ENCODE measurements at places on chromosomes 11 and 22. TPM values are rescaled to one million over a fixed set of nuclear protein-coding genes. Genes with fewer than 3 reads are reported as not detected.

DNA sequence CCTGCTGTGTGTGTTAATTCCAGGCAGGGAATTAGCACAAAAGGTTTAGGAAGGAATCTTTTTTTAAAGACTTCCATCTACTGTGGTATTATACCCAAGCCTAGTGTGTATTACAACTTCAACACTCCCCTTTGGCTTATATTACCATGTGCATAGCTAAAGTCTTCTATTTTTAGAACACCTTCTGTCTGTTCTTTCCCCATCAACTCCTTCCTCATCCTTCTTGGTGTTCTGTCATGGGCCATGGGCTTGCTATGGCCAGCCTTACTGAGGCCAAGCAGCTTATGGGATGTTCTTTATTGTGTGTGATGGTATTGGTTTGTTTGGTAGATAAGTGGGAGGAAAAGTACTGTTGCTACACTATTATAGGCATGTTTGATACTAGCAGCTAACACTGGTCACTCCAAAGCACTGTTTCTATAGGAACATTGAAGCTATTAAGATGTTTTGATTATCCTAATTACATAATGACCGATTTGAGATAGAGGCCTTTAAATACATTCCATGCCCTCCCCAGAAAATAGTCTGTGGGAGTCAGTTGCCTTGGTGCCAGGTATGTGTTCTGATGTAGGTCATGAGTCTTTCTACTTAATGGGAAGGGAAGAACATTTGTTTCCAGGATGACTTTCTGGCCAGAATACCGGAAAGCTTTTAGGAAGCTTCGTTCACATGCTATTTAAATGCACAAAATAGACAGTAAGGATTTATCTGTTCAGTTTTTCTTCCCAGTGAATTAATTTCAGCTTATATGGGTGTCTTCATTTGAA, 16.5 kb downstream of the MCAM start:
- peak; percentile 58 for DNase-seq

DNA sequence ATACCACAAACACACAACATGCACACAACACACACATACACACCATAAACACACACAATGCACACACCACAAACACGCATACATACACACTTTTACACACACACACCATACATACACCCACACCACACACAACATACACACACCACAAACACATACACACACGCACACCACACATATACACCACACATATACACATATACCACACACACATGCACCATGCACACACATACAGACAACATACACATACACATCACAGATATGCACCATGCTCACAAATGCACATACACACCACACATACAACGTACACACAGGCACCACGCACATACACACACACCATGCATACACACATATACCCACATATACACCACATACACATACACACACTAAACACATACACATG, 11.7 kb upstream of the B4GALNT4 start:
- no peak for DNase-seq

DNA sequence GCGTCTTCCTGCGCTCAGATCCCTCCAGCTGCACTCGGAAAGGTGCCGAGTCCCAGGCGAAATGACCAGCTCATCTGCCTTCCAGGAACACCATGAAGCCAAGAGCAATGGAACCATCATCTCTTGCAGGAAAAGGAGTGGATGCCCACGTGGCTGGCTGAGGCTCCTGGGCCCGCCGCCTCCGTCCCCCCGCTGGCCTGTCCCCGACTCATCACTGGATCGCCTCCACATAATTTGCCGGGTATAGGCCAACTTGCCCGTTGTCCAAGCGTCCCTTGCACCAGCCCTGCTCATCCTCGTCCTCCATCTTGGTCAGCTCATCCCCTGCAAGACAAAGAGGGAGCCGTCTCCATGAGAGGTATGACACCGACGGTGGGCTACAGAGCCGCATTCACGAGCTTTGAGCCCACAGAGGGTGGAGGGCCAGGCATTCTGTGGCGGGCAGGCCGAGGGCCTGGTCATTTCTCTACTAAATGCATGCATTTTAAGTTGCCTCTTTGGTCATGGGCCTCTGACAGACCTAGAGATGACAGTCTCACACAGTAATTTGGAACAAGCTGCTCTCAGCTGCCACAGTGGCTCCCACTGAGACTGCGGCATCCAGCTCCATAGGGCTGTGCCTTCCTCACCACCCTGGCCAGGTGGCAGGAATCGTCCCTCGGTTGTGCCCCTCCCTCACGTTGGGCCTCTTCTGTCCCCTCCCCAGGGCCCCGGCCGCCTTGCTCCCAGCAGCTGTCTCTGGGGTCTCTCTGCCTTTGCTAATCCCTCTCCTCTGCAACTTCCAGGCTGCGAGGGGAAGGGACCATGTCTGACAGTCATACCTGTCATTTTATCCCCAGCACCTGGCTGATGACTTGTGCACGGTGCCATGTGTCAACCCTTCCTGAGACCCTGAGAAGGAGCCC, 14.3 kb upstream of the ARFGAP3 start:
- peak; percentile 63 for DNase-seq

DNA sequence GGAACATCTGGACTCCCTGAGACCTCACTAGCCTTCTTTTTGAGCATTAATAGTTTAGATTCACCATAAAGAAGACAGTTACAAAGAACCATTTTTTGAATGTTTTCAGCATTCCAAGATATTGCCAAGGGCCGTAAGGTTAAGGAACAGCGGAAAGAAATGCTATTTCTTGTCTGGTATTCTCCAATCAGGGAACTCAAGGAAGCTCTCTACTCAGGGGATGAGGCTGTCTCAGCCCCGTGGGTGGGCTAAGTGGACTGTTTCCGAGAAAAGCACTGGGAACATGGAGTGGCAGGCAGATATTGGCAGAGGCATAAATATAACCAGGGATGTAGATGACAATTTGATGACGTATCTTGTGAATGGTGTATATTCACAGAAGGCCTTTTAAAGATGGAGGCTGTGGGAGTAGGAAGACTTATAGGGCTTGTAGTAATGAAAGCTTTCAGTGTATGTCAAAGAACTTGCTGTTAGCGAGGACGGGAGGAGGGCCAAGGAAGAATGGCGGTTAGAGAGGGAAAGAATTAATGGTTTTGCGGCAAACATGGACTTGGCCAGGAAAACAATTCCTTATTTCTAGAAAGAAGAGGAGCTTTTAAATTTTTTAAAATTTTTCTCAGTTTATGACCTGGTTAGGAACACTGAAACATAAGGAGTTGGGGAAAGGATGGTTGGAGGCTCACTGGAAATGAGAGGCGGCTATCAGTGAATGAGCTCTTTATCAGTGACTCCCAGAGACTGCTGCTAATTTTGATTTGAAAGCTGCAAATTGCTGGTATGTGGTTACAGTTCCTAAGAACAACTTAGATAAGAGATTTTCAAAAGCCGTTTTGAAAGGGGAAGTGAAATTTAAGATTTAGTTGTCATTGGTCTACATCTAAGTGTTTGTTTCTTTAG, 64.6 kb downstream of the ST3GAL4 start:
- DNase-seq = no peak

GRCh38 chr11:28743061-28743550, 634.9 kb downstream of the METTL15 start:
- no peak for DNase-seq

DNA sequence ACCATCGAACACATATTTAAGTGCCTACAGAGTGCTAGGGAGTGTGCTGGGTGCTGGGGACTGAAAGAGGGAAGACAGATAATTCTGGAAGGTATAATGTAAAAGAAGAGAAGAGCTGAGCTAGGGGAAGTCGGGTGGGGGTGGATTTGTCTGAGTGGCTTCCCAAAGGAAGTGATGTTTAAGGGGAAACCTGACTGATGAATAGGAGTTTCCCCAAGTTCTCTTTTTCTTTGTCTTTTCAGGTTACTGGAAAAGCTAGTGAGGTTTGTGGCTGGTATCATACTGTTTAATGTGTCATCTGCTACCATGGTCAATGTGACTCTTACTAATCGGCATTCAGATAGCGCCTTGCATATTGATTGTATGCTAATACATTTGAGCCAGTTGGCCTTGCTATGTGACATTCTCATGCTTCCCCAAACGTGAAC, 151.6 kb upstream of the MTMR2 start:
- no peak for DNase-seq

DNA sequence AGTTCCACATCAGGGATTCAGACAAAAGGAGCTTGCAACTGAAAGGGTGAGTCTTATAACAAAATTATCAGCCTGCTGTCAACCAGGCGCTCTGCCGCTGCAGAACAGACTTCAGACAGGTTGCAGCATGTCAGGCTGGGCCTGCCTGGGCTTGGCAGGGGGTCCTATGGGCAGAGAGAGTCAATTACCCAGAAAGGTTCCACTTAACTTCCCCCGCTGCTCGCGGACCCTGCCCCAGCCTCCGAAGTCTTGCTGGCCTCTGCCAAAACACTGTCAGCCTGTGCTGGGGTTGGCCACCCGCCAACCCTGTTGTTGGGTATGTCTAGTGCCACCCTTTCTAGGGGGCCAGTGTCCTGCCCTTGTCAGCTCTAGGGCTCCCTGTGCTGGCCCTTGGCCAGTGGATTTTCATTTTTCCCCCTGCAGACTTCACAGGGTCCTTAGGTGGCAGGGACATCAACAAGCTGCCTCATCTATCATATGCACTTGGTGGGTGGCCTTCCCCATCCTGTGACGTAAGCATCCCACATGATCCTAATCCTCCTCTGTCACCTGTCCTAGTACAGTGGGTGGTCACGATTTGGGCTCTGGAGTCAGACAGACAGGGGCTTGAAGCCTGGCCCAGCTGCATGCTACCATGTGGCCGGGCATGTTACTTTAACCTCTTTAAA, 166.5 kb upstream of the CADM1 start:
- no peak for DNase-seq

- DNase-seq = peak; percentile 36
Observed at GRCh38 chr11:30585892-30586250, 282 bp downstream of the MPPED2 start.

DNA sequence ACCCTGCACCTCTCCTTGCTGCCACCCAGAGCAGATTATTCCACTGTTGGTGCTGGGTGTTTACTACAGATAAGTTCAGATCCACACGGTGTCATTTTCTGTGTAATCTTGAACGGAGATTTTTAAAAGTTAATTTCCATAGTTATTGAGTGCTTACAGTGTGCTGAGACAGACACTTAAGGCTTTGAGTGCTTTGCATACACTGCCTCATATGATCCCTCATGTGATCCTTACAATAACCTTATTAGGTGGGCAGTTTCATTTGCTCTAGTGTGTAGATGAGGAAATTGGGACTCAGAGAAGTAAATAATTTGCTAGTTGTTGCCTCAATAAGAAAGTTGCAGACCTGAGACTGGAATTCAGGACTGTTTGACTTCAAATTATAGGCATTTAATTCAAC, 32.3 kb upstream of the ME3 start:
- DNase-seq = no peak

DNA sequence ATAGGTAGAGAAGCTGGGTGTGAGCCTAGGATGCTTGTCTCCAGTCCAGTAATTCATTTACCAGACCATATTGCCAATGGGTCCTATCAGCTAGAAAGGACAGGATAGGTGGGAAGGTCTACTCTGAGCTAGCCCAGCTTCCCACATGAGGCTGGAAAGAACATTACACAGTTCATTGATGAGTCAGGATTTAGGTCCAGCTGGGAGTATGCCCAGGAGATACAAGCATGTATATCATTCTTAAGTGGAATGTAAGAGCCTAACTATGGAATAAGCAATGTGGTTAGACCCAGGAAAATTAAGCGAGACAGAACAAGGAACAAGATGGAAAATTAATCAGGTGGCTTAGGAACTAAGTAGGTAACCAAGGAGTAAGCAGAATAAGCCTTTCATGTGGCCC, 59.0 kb upstream of the TBCEL start:
- no peak for DNase-seq

LMNTD2 gene
- not detected for total RNA-seq

RTN4RL2 gene
- total RNA-seq = 1.2 TPM

PGA3 gene
- 1.3 TPM for total RNA-seq

IGSF9B gene
- total RNA-seq = 47.9 TPM

KCNQ1OT1 gene
- 12.0 TPM for total RNA-seq

BTBD18 gene
- total RNA-seq = not detected

Measured in cerebellum (tissue), 4 donors.